Fibroblast of the conjunctiva (primary cell): ENCODE measurements at places on chromosomes 2 and 18.

- DNase-seq, result no peak
These were observed 5.4 kb downstream of the SOX11 start for GRCh38 chr2:5697562-5697961.

DNA sequence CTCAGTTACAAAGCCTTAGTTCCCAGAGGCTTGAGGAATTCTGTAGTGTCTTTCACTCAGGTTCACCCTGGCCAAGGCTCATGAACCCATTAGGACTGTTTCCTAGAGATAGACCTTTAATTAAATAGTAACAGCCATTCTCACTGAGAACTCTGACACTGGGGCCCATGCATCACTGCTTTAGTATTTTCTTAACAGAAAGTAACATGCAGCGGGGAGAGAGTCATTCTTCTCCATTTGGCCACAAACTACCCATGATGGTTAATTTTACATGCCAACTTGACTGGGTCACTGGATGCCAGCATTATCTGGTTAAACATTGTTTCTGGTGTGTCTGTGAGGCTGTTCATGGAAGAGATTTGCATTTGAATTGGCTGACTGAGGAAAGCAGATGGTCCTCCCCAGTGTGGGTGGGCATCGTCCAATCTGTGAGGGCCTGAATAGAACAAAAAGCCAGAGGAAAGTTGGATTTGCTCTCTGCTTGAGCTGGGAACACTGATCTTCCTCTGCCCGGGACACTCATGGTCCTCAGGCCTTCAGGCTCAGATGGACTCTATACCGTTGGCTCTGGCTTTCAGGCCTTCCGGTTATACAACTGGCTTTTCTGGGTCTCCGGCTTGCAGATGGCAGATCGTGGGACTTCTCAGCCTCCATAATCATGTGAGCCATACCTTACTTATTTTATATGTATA lies 5.6 kb upstream of the CPLX4 start:
- DNase-seq, result no peak

- DNase-seq, result no peak
These were observed 53.6 kb upstream of the ATP8B1 start for GRCh38 chr18:57856557-57857280.

DNA sequence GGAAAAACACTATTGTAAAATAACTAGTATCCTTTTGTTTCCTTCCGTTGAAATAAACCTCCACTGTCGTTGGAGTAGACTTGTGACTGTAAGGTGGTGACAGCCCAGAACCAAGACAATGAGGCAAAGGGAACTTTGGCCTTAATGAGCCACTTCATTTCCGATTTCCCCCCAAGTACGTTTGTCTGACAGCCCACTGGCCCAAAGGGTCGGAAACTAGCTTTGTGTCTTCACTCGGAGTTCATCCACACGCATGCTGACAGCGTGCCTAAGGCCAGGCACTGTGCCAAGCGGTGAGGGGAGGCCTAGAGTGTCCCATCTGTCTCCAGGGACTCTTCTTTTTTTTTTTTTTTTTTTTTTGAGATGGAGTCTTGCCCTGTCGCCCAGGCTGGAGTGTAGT lies 21.0 kb downstream of the HJURP start:
- no peak for DNase-seq

GRCh38 chr2:236165842-236166795 lies 2.1 kb downstream of the GBX2 start:
- DNase-seq, result no peak

DNA sequence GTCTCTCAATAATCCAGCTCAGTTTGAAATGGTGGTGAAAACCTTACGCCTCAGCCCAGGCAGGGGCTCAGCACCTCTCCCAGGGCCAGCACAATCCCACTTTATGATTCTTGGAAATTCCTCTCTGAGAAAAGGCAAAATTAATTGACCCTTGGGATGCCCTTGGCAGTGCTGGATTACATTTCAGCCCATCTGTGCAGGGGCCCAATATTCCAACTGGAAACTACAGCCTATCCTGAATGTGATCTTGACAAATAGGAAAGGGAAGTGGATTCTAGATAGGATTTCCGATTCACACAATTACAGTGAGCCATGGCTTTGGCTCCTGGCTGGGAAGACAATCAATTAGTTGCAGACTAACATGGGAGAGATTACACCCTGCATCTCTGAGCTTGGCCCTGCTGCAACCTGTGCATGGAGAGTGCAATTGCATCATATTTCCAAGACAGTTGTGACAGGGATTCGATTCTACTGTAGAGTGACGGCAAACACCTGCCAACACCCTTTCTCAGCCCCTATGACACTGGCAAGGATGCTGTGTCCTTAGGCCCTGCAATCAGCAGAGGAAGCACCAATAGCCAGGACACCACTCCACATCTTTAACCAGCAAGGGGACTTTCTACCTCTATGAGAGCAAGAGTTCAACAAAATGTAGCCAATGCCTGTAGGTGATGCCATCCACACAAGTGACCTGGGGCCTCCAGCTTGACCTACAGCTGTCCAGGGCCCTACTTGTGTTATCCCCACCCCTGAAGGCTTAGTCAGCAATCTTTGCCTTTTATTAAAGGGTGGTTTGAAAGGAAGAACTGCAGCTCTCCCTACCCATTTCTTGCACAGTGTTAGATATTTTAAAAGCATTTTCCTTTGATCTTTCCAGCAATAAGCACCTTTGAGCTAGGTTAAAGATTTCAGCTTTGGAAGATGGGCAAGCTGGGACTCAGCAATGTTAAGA lies 187.2 kb upstream of the HS6ST1 start:
- DNase-seq, result no peak

DNA sequence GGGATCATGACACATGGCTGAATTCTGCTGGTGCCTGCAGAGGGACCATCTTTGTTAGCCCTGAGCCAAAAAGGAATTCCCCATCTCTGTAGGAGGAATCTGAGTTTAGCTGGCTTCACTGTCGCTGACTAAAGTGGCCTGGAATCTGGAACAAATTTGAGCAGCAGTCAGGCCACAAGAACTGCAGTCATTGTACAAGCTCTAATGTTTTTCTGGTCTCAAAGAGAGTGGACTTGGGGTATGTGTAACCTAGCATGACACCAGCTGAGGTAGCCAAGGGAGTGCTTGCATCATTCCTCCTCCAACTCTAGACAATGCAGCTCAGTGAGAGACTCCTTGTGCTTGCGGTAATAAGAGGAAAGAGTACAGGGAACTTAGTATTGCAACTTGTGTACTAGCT lies 539.1 kb upstream of the LRRTM4 start:
- DNase-seq, result no peak

DNA sequence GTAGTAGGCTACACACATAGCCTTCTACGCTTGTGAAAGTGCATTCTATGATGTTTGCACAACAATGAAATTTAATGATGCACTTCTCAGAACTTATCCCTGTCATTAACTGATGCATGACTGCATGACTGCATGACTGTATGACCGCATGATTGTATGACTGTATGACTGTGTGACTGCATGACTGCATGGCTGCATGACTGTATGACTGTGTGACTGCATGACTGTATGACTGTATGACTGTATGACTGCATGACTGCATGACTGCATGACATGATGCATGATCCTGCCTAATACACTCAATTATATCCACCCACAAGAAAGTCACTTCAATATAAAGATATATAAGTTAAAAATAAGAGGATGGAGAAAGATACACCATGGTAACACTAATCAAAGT lies 365.4 kb upstream of the FSIP2 start:
- no peak for DNase-seq

DNA sequence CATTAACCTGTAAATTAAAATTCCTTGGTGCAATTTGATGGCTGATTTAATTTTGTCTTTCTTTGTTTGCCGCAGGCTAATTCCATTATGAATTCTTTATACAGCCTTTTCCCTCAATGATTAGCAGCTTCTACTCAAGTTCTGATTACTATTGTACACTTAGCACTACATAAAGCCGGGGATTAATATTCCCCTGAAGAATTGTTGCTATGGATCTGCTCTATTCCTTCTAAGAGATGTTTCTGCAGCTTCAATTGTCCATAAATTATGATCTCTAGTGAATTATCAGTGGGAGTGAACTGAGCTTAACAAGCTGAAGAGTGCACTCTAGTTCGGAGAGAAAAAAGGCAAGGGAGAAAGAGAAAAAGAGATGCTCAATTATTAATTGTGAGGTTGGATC lies 433.7 kb upstream of the SPRED2 start:
- DNase-seq, result no peak

DNA sequence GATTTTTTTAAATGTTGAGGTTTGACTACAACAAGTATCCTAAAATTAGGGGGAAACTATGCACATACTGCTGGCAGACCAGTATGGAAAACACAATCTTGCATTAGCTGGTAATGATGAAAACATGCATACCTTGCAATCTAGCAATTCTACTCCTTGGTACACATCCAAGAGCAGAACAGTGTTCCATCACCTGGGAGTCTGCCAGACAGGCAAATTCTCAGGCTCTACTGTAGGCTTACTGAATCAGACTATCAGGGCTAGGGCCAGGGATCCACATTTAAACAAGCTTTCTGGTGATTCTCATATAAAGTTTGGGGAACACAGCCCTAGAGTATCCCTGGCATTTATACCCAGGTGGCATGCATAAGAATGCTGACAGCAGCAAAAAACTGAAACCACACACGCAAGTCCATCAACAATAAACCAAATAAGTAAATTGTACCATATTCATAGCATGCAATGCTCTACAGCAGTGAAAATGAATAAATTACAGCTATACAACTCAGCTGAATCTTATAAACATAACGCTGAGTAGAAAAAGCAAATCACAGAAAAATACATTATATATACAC lies 13.6 kb downstream of the CDH2 start:
- no peak for DNase-seq

- no peak for DNase-seq
These were observed 6.2 kb downstream of the PXDN start for GRCh38 chr2:1738163-1738562.

DNA sequence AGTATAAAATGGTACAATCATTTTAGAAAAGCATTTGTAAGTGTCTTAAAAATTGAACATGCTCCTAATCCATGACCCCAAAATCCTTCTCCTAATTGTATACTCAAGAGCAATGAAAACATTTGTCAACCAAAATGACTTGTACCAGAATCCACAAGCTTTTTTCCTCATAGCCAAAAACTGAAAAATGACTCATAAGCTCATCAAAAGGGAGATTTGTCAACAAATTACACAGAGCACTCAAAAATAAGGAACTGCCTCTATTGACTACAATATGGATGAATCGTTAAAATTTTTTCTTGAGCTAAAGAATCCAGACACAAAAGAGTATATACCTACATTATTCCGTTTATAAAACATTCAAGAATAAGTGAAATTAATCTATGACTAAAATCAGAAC lies 544.8 kb downstream of the ARHGAP15 start:
- no peak for DNase-seq

DNA sequence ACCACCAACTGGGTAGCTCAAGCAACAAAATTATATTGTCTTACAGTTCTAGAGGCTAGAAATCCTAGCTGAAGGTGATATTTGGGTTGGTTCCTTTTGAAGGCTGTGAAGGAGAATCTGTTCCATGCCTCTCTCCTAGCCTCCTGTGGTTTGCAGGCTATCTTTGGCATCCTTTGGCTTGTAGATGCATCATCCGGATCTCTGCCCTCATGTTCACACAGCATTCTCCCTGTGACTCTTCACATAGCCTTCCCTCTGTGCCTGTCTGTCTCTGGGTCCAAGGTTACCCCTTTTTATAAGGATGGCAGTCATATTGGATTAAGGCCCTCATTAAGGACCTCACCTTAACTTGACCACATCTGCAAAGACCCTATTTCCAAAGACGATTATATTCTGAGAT lies 78.6 kb upstream of the MAP3K20 start:
- no peak for DNase-seq

DNA sequence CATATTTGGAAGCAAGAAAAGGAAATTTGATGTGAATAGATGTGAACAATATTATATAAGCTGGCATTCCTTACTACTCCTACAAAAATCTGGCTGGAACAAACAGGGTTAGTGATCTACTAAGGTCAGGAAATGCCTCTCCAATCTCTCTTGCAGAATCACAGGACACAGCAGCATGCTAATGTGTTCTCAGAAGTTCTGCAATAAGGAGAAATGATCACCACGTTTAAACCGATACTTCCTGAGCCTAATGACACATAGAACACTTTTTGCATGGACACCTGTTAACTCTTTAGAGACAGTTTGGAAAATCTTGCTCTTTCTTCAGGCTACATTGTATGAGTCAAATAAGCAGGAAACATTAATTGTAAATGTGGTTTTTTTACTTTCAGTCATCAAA lies 89.6 kb upstream of the MAP3K20 start:
- DNase-seq, result no peak

- DNase-seq, result no peak
These were observed 209.8 kb downstream of the CD226 start for GRCh38 chr18:69737851-69738250.

- DNase-seq, result no peak
These were observed 274.0 kb downstream of the TFCP2L1 start for GRCh38 chr2:121010998-121011397.

DNA sequence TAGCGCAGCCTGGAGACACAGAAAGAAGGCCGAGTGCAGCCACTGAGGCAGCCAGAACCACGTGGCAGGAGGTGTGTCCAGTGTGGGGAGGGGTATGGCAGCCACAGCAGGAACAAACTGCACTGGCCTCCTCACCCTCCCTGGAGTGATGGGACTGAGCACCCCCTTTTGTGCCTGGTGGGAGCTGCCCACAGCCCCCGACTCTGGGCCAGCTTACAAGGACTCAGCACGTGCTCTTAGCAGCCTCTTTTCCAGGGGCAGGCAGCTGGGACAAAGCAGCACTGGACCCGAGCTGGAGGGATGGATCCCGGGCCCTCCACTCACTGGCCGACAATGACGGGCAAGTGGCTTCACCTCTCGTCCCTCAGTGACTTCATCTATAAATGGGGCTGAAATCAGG lies 5.2 kb upstream of the KLF11 start:
- DNase-seq, result no peak

DNA sequence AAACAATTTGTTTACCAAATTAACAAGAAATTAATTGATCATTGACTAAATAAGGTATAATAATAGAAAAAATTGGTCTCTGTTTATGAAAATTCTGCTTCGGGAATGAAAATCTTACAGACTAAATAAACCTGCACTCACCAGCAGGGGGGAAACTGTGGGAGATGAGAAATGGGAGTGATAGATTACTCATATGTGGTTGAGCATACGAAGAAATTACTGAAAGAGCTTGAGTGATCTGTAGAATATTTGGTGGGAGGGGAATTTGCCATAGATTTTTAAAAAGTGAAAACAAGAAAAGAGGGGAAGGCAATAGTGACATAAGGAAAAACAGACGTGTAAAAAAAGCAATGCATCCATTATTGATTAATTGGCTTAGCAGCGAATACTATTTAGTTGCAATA lies 2.2 kb downstream of the HMSD start:
- DNase-seq, result no peak

DNA sequence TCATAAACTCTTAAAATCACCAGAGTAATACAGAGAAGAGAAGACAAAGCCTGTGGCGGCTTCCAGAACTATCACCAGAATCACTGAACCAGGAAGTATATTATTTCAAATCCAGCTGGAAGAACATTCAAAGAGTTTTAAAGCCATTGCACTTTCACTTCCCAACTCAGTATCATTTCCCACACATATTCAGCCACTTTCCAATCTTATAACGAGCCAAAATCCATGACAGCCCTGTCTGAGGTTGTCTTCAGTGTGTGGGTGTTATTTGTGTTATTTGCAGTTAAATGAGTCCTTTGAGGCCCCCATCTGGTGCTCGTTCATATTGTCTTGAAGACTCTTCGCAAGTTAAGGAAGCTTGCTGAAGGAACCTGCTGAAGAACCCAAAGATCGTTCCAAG lies 559.9 kb downstream of the TSN start:
- DNase-seq, result no peak
